ENCODE measurements at places on chromosomes 7 and 10.

DNA sequence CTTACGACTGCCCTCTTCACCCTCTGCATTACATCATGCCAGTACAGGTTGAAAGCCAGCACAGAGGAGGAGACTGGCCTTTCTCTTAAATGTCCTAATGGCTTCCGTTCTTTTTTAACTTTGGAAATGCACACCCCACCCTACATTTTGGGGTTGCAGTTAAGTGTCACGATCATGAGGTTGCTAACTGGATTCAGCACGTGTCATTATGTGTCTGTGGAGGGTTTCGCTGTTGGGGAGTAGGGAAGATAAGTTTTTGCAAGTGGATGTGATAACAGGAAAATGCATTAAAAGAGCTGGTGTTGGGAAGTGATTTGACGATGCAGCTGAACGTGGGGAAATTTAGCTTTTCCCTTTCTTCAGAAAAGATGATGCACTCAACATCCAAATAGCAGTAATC lies 135.9 kb downstream of the LRRC4 start:
- no peak for DNase-seq

GRCh38 chr7:141416650-141417270 lies 134.4 kb upstream of the AGK start:
- no peak for DNase-seq

DNA sequence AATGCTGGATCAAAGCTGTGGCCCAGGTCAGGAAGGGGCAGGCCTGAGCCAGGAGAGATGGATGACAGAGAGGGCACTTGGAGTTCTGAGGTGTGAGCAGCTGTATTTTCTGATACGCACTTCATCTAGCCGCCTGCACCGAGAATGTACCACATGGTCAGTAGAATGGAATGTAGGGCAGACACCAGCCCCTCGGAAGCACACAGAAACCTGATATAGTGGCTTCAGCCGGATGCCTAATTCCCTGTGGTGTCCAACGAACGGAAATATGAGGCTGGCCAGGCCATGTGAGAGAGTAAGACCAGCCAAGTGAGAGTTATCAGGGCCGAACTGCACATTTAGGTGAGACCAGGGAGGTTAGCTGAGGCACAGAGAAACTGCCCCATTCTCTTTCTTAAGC lies 46.7 kb upstream of the PLCE1 start:
- no peak for DNase-seq

GRCh38 chr10:8967061-8967460 lies 912.6 kb downstream of the GATA3 start:
- no peak for DNase-seq

DNA sequence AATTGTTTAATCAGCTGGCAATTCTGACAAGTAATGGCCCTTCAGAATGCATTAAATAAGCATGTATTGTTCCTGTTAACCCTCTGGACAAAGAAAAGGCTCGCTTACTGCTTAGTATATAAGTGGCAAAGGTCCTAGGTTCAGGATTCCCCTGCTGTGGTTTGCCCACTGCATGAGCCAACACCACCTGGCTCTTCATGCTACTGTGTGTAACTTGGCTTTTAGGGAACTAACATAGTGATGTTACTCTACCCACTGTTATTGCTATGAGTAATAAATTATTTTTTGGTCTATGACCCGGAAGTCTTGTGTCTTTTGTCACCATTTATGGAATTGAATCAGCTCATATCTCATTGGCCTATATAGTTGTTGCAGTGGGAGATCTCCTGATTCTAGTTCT lies 791.7 kb upstream of the PHF14 start:
- DNase-seq: no peak

DNA sequence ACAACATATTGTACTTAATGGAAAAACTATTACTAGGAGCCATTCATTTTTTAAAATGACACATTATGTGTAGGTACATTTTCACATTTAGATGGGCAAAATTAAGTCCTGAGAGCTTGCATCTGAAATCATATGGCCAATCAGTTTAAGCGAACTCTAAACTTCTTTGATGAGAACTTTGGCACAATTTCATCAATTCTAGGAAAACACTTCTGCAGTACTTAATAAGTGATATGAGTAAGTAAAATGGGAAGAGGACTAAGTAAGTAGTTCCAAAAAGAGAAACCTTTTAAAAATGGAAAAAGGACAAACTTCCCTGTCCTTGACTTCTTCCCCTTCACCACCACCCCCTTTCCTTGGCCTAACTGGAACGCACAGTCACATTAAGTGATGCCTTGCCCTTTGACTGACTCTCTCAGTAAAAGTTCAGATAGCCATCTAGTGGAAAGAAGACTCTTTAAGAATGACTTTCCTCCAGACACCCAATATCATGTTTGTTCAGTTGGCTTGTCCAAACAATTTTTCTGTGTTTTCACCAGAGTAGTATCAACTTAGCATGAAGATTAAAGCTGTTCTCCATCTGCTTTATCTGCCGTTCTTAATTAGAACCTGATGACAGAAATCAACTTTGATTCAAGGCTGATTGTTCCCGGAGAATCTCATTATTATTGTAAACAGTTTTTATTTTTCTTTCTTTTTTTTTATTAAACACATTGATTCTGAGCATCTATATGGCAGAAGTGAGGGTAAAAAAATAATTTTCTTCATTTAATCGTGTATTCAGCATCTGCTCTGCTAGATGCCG lies 45.1 kb downstream of the CNNM2 start:
- no peak for DNase-seq

GRCh38 chr7:95536656-95537311 lies 51.0 kb downstream of the ASB4 start:
- no peak for DNase-seq

GRCh38 chr7:68688416-68689086 lies 909.7 kb upstream of the AUTS2 start:
- peak; percentile 42 for DNase-seq

DNA sequence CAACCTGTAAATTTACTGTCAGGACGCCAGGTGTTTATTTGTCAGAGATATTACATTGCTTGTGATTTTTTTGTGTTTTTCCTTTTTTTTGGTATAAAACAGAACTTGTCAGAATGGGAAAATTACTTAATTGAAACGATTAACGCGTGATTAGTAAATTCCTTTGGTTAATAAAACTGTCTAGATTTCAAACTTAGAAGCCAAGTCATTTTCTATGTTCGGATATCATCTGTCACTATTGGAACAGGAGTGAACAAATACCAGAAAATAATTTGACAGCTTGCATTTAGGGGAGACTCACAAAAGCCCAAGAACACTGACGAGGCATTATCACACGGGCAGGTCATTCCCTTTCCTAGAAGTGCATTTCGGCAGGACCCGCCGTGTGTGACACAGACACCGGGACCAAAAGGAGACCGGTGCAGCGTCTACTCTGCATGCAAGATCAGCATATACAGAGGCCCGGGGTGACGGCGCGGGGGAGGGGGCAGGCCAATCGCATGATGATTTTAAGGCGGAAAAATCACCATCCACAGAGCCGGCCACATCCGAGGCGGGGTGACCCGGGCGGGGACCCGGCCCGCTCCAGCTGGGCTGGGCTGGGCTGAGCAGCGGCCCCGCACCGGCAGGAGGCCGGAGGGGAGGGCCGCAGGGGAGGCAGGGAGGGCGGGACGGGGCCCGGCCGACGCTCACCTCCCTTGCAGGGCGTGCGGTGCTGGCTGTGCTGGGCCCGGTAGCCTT lies 841 bp downstream of the GLUD1 start:
- DNase-seq: peak; percentile 6

GRCh38 chr7:142542942-142543341 lies 206.3 kb upstream of the PRSS1 start:
- DNase-seq: no peak

GRCh38 chr7:103810112-103810744 lies 179.2 kb downstream of the RELN start:
- no peak for DNase-seq

DNA sequence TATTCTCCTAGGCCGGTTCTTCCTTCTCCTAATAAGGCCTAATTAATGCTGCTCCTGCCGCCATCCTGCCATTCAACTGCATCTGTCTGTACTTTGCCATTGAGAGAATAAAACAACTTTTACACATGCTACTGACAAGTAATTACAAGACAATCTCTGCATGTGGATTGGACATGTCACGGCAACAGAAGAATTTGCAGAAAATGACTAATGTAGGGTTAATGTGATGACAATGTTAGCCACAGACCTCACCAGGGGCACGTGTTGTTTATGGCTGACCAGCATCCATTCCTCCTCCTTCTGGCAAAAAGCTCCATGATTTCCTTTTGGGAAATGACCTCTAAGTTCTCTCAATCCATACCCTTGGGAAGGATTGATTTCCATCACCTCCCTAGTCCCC lies 58.0 kb downstream of the NEBL start:
- DNase-seq: no peak

DNA sequence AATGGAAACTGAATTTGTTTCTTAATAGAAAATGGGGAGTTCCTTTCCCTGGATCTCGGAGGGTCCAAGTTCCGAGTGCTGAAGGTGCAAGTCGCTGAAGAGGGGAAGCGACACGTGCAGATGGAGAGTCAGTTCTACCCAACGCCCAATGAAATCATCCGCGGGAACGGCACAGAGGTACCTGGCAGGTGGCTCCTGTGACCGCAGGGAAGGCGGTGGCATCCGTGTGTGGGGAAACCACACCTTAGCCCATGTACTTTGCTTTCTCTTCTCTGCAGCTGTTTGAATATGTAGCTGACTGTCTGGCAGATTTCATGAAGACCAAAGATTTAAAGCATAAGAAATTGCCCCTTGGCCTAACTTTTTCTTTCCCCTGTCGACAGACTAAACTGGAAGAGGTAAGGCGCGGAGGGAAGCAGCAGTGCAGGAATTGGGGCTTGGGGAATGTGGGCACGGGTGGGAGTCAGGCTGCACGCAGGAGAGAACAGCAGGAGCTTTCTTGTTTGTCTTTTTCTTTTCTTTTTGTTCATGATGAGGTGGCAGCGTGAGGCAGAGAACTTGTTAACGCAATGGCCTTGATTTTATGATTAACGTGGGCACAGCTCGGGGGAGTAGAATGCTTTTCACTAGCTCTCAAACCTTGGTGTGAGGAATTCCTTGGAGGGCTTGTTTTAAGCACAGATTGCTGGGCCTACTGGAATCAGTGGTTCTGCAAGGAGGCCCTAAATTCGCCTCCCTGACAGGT lies 12.8 kb downstream of the HKDC1 start:
- no peak for DNase-seq

DNA sequence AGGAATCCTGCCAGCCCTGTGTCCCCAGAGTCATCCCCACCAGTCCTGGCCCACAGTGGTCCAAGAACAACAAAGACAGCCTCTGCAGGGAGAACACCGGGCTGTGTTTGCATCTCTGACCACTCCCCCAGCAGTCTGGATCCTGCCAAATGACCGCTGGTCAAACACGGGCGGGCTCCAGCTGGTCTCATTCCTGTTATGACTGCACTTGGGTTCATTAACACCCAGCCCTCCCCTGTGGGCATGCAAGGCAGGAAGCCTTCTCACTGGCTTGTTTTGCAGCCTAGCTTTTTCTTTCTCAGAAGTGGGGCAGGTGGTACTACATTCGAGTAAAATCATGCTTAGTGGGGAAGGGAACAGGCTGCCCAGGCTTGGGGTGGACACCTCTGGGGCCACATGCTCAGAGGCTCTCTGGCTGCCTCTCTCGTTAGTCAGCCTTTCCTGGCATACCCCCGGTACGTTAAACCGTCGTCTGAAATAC lies 190.0 kb downstream of the PLXNA4 start:
- DNase-seq: no peak

DNA sequence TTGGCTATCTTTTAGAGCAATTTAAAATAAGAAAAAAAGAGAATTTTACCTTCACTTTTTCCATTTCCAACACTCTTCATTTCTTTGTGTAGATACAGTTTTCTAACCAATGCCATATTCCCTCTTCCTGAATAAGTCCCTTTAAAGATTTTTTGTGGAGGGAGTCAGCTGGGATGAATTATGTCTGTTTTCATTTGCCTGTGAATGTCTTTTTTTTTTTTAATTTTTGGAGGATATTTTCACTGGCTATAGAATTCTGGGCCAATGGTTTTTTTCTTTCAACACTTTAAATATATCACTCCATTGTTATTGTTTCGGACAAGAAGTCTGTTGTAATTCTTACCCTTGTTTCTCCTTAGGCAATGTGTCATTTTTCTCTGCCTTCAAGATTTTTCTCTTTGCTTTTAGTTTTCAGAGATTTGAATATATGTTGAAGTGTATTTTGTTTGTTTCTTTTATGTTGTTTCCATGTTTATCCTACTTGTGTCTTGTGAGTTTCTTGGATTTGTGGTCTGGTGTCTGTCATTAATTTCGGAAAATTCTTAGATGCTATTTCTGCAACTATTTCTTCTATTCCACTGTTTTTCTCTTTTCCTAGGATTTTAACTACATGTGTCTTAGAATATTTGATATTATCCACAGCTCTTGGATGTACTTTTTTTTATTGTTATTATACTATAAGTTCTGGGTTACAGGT lies 20.0 kb upstream of the CXCL12 start:
- no peak for DNase-seq

GRCh38 chr7:140003913-140004382 lies 58.8 kb downstream of the PARP12 start:
- no peak for DNase-seq

DNA sequence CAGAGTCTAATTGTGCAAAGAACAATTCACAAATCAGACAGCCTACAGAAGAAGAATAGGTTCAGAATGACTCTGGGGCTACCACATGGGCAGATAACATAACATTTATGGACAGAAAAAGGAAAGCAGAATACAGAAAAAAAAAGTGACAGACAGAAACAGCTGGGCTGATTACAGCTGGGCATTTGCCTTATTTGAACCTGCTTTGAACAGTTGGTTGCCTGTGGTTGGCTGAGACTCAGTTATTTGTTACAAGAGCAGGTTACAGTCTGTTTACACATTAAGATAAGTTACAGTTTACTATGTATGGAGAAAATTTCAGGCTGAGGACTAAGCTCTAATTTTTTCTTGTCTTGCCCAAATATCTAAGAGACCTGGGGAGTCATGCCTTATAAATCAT lies 327.2 kb downstream of the GALNT17 start:
- DNase-seq: no peak

DNA sequence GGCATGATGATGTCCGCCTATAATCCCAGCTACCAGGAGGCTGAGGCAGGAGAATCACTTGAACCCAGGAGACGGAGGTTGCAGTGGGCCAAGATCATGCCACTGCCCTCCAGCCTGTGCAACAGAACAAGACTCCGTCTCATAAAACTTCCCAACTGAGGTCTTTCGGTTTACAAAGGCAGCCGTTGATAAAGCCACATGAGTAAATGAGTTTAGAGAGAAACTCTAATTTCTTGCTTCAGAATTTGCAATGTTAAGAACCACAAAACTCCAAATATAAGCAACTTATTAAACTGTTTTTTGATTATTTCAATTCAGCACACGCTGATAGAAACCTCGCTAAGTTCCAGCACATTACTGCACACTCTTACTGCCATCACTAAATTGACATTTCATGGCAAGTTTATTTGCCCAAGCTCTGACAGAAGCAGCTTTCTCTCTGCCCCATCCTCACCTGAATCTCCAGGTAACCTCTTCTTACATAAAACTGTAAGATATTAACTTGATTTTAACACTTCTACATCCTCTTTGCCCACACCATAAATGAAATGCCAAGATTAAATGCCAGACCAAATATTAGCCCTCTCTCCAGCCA lies 67.7 kb downstream of the FGFR2 start:
- DNase-seq: no peak
